ENCODE measurements at places on chromosomes 7 and 10.
A peak's percentile ranks its signal among the peaks of the same experiment; 100 is the strongest.

- no peak for DNase-seq
These were observed 526.6 kb upstream of the GHITM start for GRCh38 chr10:83612746-83613145.

DNA sequence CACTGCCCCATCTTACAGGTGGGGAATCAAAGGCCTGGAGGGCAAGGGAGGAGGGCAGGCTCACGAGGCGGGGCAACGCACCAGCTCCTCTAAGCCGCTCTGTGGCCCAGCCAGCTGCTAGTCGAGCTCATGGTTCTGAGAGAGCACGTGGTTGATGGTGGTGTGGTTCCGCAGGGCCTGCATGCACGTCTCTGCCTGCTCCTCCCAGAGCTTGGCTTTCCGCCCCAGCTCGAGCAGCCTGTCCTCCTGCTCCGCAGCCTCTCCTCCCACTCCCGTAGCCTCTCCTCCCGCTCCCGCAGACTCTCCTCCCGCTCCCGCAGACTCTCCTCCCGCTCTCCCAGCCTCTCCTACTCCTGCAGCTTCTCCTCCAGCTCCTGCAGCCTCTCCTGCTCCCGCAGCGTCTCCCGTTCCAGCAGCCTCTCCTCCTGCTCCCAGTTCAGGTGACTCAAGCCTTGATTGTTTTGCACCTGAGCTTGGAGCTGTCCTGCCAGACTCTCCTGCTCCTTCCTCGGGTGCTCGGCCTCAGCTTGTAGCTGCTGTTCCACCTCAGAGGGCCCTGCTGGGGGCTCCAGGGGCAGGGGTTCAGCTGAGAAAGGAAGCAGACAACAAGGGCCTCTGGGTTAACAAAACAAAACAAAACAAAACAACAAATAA is 19.1 kb upstream of the MTPAP start:
- DNase-seq = no peak

- DNase-seq = no peak
These were observed 1206.2 kb downstream of the GATA3 start for GRCh38 chr10:9260690-9261089.

GRCh38 chr7:103346396-103346795 is 1.0 kb upstream of the PSMC2 start:
- DNase-seq = no peak

DNA sequence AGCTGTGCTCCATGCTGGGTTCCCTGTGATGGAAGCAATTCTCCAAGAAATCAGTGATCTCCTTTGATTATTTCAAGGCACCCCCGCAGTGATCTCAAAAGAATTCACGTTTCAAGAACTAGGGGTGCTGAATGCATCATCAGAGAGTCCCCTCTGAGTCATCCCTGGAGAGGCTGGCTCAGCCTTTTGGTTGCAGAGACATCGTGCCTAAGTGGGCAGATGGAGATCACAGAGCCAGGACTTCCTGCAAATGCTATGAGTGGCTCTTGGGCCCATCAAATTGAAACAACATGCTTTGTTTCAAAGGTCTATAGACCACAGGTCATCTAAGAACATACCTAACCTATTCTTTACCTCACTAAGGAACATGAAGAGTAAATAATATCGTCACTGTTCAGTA is 41.5 kb upstream of the PLEKHA1 start:
- no peak for DNase-seq

GRCh38 chr7:81789406-81790119 is 19.7 kb upstream of the HGF start:
- no peak for DNase-seq

DNA sequence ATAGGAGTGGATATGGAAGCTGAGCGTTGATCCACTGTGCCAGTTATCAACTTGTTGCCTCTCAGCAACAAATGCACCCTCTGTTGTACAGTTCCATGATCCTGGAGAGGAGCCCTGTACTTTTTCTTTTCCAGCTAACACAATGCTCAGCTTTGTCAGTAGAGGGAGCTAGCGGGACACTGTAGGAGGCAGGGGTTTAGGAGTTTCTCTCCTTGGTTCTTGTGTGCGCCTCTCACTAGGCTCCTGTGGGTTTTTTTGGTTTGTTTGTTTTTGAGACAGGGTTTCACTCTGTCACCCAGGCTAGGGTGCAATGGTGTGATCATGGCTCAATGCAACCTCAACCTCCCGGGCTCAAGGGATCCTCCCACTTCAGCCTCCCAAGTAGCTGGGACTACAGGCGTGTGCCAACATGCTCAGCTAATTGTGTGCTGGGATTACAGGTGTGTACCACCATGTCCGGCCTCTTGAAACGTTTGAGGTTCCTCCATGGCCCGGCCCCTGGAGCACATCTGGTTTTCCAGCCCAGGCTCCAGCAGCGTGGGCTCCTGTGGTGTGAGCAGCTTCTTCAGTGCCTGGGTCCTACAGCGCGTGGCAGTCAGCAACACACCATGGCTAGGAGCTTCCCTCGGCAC is 12.0 kb upstream of the MARVELD1 start:
- DNase-seq = peak; percentile 58

- DNase-seq = no peak
These were observed 41.8 kb downstream of the ASZ1 start for GRCh38 chr7:117385363-117386109.

- no peak for DNase-seq
These were observed 3.2 kb upstream of the ZNF248 start for GRCh38 chr10:37860494-37861190.

DNA sequence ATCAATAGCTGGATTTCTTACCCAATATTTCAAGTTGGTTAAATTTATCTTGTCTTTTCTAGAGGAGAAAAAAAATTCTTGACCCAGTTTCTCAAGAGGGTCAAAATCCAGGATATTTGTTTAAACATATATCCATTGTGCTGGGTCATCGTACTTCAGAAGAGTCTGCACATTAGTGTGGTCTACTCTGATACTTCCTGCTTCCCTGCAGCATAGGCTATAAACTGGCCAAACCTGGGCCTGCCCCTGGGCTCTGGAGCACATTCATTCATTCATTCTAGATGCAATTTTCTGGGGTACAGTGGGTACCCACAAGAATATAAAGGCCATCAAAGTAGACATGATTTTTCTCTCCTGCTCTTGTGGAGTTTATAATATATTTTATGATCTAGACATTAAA is 142.1 kb upstream of the WNT16 start:
- no peak for DNase-seq

DNA sequence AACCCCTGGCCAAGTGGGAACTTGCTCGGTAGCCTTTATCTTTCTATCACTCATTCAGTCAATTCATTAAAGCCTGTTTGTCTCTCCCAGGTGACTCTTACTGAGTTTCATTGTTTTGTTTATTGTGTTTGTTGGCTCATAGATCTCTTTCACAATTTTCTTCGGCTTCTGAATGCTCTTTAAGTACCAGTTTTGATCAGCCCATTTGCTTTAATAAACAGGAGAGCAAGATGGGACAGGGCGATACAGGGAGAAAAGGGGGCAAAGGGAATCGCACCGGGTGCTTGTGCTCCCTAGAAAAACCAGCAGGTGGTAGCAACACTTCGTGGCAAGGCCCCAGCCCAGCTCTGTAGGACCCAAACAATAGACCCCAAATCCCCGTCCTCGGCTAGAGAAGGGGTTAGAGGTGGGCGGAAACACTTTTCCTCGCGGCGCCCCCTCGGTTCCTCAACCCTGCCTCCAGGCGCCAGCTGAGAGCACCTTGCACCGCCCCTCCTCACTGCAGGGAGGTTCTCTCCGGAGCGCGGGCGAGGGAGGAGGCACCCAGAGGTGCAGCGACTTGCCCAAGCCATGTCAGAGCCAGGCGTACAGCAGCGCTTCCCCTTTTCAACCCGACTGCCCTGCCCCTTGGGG is 1.0 kb upstream of the EPHB6 start:
- DNase-seq = peak; percentile 81

DNA sequence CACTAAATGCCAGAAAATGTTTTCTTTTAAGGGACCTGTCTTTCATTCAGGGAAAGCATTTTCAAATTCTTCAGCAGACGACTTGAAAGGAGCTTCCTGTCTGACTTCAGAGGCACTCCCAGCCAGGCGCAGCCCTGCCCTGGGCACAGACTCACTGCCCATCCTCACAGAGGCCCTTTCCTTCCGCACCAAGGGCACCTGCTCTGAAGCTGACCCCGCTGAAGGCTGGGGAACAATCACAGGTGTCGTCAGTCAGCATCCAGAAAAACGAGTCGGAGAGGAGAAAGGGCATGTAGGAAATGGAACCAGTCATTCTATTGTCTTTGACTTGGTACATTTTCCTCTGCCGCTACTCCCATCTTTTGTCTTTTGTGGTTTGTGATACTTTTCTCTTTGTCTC is 125.3 kb upstream of the PARD3 start:
- DNase-seq = no peak

GRCh38 chr7:107372298-107372697 is 97.6 kb upstream of the GPR22 start:
- DNase-seq = no peak

GRCh38 chr7:21526007-21526406 is 16.8 kb upstream of the DNAH11 start:
- DNase-seq = no peak

- no peak for DNase-seq
These were observed 1339.4 kb downstream of the XPNPEP1 start for GRCh38 chr10:108583877-108584276.

- no peak for DNase-seq
These were observed 529.0 kb downstream of the TYW1 start for GRCh38 chr7:67525588-67525987.

DNA sequence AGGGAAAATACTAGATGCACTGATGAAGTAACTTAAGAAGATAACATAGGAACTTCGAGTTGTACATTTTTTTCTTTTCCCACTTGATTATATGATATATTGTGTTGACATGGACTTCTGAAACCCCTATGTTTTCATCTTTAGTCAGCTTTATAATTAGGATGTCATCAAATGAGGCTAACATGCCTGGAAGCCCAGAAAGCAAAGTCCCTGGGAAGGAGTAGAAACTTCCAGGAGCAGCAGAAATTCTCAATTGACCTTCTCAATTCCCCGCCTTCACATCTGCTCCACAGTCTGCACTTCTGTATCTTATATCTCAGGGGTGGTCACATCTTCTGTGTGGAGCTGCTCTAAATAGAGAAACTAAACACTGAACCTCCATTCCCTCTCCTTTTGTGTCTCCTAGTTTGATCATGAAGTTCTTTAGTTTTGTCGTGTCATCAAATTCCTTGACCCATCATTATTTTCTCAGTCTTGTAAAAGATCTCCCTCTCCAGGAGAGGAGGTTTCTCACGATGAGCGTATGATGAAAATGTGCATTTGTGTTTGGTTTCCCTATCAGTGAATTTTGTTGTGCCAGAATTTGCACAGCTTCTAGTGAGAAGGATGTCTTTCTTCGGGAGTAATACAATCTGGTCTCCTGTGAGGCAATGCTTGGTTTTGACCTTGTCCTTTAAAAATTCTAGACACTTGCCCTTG is 303.3 kb downstream of the SUGCT start:
- DNase-seq = no peak

GRCh38 chr10:67618116-67618515 is 77.9 kb downstream of the CTNNA3 start:
- DNase-seq = no peak

DNA sequence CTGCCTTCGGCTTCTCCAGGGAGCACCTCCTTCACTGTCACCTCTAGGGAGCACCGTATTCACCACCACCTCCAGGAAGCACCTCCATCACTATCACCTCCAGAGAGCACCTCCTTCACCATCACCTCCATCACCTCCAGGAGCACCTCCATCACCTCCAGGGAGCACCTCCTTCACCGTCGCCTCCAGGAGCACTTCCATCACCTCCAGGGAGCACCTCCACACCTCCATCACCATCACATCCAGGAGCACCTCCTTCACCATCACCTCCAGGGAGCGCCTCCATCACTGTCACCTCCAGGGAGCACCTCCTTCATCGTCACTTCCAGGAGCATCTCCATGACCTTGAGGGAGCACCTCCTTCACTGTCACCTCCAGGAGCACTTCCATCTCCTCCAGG is 102.3 kb downstream of the DNAJB6 start:
- DNase-seq = no peak

- no peak for DNase-seq
These were observed 46.6 kb upstream of the IGFBP3 start for GRCh38 chr7:45967591-45968157.

DNA sequence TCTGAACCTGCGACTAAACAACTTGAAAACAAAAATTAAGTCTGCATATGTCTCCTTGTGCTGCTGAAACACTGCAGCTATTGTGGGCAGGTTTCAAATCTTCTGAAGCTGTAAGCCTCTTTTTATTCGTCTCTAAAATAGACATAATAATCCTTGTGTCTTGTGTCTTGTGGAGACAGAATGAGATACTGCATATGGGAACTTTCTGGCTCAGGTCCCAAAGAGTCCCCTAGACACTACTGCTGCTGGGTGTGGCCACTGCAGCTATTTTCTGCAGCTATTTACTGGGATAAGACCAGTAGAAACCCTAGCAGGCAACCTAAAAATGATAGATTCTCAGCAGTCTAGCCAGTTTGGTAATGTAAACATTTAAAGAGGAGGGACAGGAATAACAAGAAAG is 252.0 kb downstream of the ELMO1 start:
- no peak for DNase-seq

DNA sequence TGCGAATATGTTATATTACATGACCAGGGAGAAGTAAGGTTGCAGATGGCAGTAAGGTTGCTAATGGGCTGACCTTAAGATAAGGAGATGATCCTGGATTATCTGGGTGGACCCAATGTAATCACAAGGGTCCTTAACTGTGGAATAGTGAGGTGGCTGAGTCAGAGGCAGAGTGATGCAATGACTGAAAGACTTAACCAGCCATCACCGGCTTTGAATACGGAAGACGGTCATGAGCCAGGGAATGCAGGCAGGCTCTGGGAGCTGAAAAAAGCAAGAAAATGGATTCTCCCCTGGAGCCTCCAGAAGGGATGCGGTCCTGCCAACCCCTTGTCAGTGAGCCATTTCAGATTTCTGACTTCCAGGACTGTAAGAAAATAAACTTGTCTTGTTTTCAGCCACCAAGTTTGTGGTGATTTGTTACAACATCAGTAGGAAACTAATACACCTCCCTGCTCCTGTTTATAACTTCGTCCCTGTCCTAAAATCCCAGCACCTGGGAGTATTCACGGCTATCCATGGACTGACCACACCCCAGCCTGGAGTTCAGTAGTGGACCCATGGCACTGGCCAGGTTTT is 4.6 kb upstream of the C10orf95 start:
- DNase-seq = no peak

DNA sequence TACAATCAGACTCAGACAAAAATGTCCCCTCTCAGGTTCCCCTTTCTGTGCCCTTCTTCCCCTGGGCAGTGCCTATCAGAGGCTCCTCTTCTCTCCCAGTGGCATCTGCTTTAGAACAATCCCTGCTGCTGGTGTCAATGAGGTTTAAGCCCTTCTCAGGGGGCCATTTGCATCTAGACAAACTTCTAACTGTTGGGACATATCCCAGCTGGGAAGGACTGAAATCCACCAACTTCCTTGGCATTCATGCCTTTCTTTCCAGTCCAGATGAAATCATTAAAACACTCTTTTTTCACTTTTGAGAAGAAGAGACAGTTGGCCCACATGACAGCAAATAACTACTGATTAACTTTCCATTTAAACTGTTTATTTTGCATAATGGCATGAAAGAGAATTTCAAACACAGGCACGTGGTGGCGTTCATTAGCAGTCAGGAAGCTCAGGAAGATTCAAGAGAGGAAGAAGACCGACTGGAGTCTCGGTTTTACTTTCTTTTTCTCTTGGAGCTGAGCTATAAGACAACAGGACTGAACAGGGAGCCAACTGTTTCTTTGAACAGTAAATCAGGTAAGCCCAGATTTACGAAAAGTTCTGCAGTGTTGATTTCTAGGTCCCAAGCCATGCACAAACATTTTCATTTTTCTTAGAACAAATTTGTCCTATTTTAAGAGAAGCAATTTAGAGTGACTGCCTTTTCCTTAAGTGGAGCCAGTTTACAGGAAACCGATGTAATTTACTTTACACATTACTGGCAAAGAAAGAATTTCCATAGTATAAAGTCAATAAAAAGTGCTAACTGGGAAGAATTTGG is at the start of gene GIMAP2:
TSS of gene GIMAP2 (plus strand) at position 488 of the 811 bp plus-strand sequence. CDS start 1,354 bp downstream, outside the sequence.
- no peak for DNase-seq

- DNase-seq = no peak
These were observed 32.7 kb upstream of the SH2B2 start for GRCh38 chr7:102253973-102254370.
